Kidney tubule cell (primary cell): ENCODE measurements at places on chromosomes 3 and 15.

DNA sequence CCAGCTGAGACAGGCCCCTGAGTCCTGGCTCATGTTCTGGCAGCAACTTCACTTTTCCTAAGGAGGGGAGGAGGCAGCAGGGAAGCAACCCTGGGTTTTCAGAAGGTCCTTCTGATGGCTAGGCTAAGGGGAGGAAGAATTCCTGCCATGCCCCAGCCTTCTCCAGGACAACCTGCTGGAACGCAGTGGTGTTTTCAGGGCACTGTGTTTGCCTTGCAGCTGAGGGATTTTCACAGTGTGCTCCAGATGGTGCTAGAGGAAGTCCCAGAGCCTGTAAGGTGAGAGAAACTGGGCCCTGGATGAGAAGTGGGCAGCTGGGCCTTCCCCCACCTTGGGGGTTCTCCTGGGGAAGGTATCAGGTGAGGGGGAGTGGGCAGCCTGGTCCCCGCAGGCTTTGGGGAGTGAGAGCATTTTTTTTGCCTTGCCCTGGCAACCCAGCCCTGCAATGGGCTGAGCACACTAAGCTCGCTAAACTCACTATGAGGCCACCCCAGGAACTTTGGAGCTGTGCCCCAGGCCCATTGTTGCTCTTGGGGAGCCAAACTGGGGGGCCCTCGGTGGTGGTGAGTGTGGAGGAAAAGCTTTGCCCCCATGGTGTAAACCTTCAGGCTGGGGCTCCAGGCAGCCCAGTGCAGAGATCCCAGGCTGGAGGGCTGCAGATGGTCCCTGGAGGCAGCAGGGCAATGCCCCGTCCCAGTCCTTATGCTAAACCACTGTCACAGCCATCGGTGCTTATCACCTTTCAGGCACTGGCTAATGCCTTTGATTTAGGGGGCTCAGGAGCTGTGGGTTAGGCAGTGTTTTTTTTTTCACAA is 41.1 kb downstream of the ACAA1 start:
- no peak for DNase-seq

GRCh38 chr3:140896997-140897396 is 44.6 kb upstream of the SLC25A36 start:
- DNase-seq, result no peak

DNA sequence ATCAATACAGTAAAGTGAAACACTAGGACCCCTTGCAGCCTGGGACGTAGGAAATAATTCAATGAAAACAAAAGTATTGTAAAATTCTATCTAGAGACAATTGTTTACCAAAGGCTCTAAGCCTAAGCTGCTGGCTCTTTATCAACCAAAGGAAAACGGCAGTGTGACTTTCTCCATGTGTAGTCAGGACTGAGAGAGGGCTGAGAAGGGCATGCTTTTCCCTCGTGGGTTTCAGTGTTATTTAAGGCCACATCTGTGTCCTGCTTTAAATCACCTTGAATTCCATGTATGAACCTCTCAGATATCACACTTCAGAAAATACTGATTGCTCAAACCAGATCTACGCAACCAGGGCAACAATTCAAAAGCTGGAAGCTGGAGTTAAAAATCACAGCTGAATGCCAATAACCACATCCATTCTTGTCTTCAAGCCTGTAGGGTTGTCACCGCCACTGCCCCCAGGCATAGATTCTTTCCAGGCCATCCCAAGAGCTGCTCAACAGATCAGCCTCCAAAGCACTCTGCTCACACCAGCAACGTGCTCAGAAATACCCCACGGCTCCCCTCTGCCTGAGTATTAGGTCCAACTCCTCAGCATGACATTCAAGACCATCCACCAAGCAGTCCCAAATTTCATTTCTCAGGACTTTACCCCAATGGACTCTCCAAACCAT is 124.0 kb downstream of the SRGAP3 start:
- no peak for DNase-seq

DNA sequence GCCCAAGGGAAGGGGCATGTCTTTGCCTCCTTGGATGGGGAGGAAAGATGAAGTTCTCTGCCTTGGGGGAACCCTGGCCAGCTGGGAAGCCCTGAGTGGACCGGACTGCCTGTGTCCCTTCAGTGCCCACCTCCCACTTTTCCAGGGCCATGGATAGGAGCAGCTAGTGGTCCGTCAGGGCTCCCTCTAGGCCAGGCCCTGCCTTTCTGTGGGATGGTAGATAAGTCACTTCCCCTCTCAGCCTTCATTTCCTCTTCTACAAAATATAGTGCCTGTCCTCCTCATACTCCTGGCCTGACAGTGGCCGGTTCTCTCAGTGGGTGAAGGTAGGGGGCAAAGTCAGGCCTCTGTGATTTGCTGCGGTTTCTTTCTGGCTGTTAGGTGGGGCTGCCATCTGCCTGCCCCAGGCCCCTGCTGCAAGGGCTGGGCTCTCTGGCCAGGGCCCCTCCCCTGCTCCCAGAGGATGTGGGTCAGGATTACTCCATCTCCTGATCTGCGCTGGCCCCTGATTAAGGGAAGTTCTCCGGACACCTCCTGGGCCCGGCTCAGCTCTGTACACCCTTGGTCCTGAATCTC is 1.4 kb downstream of the PLEKHO2 start:
- no peak for DNase-seq

GRCh38 chr3:140742116-140742515 is 64.3 kb downstream of the TRIM42 start:
- DNase-seq, result no peak

- DNase-seq, result no peak
Observed at GRCh38 chr3:156298014-156298413, 177.6 kb downstream of the KCNAB1 start.
